LNCaP clone FGC (cell line): ENCODE measurements at places on chromosomes 4 and X.
A peak's percentile ranks its signal among the peaks of the same experiment; 100 is the strongest.

- DNase-seq = no peak
Measured at GRCh38 chr4:68465058-68465457, 17.8 kb downstream of the TMPRSS11E start.

- no peak for DNase-seq
Measured at GRCh38 chrX:136199365-136199764, 51.8 kb downstream of the MAP7D3 start.

GRCh38 chrX:136192135-136192534 lies 44.8 kb downstream of the FHL1 start:
- no peak for DNase-seq

GRCh38 chr4:185307136-185307950 lies 88.4 kb downstream of the LRP2BP start:
- DNase-seq = no peak

- no peak for DNase-seq
Measured at GRCh38 chrX:7706032-7706431, 136.9 kb upstream of the VCX start.

DNA sequence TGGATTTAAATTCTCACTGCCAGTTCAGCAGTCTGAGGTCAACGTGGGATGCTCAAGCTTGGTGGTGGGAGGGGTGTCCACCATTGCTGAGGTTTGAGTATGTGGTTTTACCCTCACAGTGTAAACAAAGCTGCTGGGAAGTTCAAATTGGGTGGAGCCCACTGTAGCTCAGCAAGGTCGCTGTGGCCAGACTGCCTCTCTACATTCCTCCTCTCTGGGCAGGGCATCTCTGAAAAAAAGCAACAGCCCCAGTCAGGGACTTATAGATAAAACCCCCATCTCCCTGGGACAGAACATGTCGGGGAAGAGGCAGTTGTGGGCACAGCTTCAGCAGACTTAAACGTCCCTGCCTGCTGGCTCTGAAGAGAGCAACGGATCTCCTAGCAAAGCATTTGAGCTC lies 14.9 kb upstream of the RRAGB start:
- no peak for DNase-seq

DNA sequence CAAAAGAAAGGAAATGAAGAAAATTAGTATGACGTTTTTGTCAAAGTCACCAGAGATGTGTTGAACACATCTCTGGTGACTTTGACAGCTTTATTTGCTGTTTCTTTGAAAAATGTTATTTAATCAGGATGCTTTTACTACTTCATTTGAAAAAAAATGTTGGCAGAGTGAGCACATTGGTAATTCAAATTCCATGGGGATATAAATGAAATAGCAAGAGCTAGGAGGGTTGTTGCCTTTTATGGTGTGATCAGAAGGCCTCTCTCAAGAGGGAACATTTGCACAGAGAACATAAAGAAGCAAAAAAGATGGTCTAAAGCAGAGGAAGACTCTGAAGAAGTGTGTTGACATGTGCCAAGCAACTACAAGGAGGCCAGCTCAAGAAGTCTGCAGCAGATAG lies 46.6 kb upstream of the CXCL8 start:
- DNase-seq = no peak

- no peak for DNase-seq
Measured at GRCh38 chrX:15988661-15989603, 134.3 kb upstream of the AP1S2 start.

DNA sequence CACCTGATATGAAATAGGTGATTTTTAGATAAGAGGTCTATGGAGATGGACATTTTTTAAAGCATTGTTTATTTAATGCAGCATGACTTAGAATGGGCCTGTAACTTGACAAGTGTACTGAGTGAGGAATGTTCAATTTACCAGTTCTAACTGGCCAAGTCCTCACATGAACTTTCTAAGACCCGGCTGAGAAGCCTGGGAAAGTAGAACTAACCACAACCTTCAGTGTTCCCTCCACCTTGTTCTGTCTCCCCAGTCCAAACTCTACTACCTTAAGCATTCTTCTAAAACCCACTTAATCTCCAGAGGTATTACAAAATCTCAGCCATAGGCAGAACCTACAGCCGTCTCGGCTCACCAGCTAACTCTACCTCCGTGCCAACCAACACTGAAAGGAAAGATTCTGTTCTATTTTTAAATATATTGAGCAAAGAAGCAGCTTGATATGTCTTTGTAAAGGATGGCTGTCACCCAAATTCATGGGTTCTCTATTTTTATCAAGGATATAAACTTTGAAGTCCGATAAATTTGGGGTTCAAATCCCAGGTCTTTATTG lies 6.8 kb downstream of the PPARGC1A start:
- DNase-seq = no peak

- DNase-seq = no peak
Measured at GRCh38 chr4:25966171-25966570, 52.2 kb downstream of the SMIM20 start.

- no peak for DNase-seq
Measured at GRCh38 chr4:53532521-53532920, 58.8 kb downstream of the LNX1 start.

GRCh38 chr4:56164907-56165306 lies 216.2 kb downstream of the CEP135 start:
- DNase-seq = no peak

- DNase-seq = peak; percentile 10
Measured at GRCh38 chr4:49032440-49033161, 46.5 kb downstream of the CWH43 start.

- no peak for DNase-seq
Measured at GRCh38 chr4:17286752-17287460, 225.0 kb downstream of the QDPR start.

GRCh38 chrX:151754641-151755215 lies 20.2 kb downstream of the CNGA2 start:
- DNase-seq = peak; percentile 14

- DNase-seq = no peak
Measured at GRCh38 chr4:19128176-19128575, 1106.6 kb upstream of the LCORL start.

- no peak for DNase-seq
Measured at GRCh38 chr4:13763707-13764106, 136.2 kb upstream of the BOD1L1 start.

- no peak for DNase-seq
Measured at GRCh38 chrX:13482746-13483541, 86.5 kb upstream of the EGFL6 start.

DNA sequence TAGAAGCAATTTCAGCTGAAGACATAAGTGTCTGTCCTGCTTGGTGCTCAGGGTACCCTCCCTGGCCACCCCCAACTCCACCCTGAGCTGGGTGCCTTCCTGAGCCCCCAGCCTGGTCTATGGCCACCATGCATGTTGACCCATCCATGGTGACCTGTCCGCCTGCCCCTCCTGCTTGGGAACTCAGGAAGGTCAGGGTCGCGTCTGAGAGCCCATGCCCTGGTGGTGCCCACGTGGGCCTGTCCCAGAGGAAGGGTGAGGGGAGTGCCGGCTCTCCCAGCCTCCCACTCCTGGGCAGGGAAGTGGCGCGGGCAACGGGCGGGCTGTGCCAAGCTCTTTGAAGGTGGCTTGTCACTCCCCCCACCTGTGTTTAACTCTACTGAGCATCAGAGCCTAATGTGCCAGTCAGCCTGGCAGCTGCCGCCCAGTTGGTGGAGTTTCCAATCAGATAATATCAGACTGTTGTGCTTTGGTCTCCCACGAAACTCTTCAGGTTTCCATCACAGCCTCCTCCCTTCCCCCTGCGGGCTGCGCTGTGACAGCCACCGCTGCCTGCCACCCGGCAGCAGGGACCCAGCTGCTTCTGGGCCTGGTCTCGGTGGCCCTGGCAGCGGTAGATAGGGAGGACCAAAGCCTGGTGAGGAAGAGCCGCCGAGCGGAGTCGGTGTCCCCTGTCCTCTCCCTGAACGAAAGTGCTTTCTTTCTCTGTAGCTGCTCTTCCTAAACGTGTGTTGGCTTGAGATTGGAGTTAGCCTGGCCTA lies 4.8 kb downstream of the SH3BP2 start:
- no peak for DNase-seq

DNA sequence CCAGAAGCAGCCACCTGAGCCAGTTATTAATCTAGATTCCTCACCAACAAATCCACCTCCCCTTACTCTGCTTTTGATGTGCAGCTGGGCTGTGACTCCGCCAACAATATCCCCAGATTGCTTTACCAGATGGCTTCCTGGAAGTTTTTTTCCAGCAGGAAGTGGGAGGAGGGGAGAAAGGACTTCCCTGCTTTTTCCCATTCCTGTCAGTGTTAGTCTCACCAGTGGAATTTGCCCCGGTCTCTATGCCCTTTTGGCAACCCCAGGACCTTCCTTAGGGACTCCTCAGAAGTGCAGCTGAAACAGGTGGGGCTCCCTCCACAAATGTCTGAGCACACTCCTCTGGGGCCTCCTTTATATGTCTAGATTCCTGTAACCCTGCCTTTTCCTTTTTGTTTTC lies 465.2 kb upstream of the IGFBP7 start:
- no peak for DNase-seq

DNA sequence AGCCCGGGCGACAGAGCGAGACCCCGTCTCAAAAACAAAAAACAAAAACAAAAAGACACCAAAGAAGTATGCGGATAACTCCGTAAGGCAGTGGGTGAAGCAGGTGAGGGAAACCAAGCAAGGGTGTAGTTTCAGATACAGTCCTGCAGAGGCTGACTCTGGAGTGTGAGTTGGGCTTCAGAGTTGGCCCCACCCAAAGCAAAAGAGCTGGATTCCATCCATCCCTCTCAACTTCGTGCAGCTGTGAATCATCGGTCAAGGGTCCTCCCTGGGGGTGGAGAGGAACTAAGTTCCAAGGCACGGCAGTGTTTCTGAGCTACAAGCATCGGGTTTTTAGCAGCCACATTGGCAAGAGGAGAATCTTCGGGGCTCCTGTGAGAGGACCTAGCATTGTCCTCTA lies 43.9 kb upstream of the FAM9A start:
- no peak for DNase-seq

DNA sequence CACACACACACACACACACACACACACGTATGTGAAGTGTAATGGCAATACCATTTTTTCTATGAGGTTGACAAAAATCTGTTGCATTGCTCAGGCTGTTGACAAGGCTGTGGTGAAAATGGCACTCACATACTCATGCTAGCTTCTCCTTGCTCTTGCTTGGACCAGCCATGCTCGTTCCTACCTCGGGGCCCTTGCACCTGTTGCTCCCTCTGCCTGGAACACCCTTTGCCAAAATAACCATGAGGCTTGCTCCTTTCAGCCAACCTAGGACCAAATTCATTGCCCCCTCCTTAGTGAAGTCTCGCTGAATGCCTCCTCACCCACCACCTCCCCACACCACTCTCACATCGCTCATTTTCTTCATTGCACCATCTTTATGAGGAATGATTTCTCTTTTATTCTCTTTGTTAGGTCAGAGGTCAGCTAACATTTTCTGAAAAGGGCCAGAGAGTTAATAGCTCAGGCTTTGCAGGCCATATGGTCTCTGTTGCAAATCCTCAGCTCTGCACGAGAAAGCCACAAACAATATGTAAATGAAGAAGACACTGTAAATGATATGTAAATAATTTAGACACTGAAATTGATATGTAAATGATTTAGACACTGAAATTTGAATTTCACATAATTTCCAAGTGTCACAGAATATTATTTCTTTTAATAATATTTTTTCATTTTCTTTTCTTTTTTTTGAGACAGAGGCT lies 13.3 kb downstream of the SLC38A5 start:
- DNase-seq = no peak

DNA sequence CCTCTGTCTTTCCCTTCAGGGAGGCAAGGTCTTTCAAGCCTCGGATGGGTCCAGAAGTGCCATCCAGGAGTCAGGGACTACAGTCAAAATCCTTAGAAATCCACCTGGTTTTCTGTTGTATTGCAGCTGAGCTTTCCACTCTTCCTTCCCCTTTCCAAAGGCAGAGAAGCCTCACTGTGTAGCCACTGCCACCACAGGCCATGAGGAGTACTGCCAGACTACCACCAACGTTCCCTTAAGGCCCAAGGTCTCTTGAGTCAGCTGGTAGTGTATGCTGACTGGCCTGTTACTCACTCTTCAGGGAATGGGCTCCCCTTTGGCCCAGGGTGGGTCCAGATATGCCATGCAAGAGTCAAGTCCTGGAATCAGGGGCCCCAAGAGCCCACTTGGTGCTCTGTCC lies 1454.1 kb downstream of the PCDH19 start:
- DNase-seq = no peak

- no peak for DNase-seq
Measured at GRCh38 chrX:70754169-70754848, 154.2 kb downstream of the TEX11 start.

DNA sequence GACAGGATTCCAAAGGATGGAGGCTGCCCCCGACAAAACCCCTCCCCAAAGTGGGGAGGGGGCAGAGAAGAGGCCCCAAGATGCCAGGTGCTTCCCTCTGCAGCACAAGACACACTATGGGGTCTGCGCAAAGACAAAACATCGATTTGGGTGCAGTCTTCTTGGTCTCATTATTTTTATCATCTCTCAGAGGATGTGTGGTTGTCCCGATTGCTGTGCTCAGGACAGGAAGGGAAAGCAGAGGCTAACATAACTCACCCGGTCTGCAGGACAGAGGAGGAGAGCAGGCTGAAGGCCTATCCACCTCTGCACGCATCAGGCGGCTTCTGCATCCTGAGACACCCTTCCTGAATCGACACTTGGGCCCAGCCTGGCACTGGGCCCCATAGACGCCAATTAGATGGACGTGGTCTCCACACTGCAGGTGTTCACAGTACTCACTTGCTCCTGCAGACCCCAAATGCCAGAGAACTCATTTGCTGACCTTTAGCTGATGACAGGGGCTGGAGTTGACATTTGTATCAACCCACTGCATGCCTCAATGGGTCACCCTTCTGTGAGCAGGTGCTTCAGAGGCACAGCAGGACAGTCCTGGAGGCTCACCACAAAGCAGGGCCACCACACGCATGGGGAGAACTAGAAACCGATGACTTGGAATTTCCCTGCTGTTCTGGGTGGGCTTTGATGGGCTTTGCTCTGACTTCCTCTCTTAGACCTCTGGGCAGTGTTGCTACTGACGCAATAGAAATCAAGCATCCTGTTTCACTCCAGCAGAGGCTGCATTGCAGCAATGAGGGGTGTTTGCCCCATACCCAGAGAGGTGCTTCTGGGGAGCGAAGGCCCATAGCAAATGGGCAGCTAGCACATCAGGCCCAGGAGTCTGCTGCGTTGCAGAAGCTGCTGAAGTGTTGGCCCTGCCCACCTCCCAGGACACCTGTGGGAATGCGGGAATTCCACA lies 96.3 kb upstream of the ENPP6 start:
- DNase-seq = no peak

DNA sequence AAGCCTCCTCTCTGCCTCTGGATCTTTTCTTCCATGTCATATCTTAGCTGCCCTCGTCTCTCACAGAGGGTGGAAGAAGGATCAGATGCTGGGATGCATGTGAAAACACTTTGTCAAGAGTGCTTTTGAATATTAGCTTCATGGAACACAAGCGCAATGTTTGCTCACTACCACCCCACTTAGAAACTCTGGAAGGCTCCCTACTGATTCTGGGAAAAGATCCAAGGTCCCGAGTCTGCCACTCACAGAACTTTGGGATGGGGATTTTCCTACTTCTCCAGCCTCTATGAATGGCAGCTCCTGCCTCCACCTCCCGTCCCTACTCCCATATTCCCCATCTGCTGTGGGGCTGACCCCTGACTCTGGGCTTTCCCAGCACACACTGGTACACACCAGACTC lies 40.2 kb upstream of the CRMP1 start:
- no peak for DNase-seq

- no peak for DNase-seq
Measured at GRCh38 chr4:163087805-163088204, 78.9 kb downstream of the NAF1 start.

- DNase-seq = no peak
Measured at GRCh38 chr4:61727286-61727685, 527.2 kb downstream of the ADGRL3 start.

GRCh38 chr4:181301735-181302710 lies 941.2 kb upstream of the TENM3 start:
- DNase-seq = peak; percentile 4

- no peak for DNase-seq
Measured at GRCh38 chrX:9534686-9535085, 69.8 kb downstream of the TBL1X start.
